ENCODE measurements at places on chromosomes 13 and 19.

DNA sequence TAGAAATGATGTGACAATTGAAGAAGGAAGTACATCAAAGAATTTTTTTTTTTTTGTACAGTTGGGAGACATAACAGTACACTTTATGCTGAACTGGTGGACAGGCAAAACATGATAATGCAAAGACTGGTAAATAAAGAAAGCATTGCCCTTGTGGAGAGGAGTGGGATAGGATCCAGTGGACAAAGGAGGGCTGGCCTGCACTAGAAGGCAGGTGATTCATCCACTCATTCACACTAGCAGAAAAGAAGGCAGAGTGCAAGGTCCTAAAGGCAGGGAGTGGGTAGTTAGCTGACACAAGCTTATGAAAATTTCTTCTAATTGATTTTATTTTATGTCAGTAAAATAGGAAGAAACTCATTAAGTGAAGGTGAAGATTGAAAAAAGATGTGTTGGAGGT, 17.6 kb upstream of the NALCN start:
- DNase-seq, result no peak

- no peak for DNase-seq
Observed at GRCh38 chr13:106701771-106702341, 133.9 kb upstream of the ARGLU1 start.

DNA sequence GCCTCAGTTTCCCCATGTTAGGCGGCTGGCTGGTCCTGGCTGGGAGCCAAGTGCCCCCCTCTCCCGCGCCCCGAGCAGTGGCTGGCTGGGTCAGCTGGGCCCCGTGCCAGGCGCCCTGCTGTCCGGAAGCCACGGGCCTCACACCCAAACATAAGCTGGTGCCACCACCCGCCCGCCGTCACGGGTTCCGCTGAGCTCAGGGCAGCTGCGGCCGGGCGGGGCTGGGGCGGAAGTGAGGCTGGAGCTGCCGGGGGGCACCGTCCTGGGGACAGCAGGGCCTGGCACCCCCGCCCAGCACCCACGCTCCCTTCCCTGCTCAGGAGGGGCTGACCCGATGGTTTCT, 19.3 kb downstream of the HCN2 start:
- DNase-seq, result no peak

DNA sequence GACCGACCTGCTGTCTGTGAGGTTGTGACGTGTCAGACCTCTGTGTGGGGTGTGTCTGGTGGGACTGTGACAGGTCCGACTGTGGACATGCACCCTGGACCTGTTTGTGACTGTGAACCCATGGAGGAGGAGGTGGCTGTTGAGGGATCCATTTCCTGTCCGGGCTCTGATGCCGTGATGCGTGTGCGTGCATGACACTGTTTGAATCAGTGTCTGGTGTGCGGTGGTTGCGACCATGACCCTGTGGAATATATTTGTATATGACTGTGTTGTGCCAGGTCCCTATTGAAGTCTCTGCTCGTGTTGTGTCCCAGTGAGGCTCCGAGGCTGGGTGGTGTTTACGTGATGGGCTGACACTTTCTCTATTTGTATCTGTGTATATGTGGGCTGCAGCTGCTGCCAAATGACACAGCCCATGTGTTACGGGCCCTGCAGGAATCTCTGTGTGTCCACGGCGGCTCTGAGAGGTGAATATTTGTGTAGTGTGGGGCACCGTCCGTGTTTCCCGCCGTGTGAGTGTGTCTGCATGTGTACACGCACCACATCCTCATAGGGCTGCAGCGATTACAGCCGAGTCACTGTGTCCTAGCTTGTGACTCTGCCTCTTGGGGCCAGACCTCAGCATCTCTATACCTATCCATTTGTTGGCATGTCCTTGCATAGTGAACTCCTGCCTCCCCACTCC, 18.3 kb downstream of the CCDC97 start:
- DNase-seq, result no peak

- DNase-seq, result no peak
Observed at GRCh38 chr19:3482507-3483225, 575 bp downstream of the SMIM44 start.

DNA sequence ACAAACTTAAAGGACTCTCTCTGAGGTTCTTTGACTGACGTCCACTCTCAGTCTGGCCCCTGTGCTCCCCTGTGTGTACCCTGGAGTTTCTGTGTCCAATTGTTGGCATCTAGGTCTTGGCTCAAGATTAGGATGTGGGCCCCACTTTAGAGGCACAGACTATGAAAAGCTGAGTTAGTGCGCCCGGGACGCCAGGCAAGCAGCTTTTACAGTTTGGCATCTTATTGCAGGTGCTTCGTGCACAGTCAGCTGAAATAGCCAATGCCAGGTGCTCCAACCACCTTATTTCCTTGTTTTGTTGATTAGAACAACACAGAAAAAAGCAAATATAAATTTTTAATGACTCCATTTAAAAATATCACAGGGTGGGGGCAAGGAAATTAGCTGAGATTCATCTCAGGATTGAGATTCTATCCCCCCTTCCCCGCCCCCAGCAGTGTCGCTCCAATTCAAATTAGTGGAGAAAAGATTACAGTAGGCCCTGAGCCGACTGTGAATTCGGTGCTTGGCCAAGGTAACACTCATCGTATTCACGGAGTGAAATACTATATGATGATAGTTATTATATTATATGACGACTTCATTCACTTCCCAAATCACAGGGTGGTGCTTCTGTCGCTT, 4.3 kb downstream of the SOX1 start:
- no peak for DNase-seq
